ENCODE measurements at places on chromosomes 5 and 9.

GRCh38 chr9:124906966-124907365 lies 33.9 kb downstream of the GOLGA1 start:
- DNase-seq, result no peak

DNA sequence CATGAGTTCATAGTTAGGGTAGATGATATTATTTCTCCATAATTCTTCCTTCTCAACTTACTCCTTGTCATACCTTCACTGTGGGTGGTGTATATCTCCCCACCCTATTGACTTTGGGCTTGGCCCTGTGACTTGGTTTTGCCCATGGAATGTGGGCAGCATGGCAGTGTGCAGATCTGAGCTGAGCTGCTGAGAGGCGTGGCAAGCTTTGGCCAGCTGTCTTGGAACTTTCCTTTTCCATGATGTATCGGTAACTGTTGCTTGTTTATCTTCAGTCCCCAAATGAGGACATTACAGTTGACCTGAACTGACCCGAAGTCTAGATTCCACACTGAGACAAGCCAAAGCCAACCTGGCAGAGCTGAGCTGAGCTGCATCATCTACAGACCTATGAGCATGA lies 70.4 kb downstream of the RALGPS1 start:
- no peak for DNase-seq

DNA sequence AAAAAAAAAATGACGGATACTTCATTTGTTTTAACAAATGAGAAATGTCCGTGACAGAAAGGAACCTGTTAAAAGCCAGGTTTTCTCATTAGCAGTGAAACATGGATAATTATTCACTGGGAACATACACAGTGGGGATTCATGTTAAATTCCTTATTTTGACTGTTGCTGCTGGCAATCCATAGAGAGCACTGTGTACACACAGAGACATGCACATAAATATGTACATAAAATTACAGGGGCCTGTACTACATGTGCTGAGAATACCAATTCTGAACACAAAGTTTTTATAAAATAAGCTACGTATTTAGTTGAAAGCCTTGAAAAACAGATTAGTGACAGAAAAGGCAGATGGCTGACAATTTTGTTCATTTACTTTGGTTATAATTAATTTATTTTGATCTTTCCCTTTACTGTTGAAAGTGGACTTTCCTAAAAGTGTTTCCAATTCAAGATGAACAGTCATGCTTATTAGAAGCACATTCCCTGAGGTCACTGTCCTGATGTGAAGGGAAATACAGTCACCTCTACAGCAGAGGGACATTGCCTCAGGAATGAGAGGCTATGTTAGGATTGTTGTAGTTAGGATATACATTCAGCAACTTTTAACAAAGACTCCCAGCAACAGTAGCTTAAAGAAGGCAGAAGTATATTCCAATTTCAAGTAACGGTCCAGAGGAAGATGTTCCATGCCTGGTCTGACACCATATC lies 166.7 kb downstream of the SAXO1 start:
- DNase-seq, result no peak

GRCh38 chr5:124869426-124870033 lies 123.1 kb upstream of the ZNF608 start:
- DNase-seq, result no peak

GRCh38 chr9:534886-535285 lies 306.6 kb upstream of the DMRT1 start:
- no peak for DNase-seq

DNA sequence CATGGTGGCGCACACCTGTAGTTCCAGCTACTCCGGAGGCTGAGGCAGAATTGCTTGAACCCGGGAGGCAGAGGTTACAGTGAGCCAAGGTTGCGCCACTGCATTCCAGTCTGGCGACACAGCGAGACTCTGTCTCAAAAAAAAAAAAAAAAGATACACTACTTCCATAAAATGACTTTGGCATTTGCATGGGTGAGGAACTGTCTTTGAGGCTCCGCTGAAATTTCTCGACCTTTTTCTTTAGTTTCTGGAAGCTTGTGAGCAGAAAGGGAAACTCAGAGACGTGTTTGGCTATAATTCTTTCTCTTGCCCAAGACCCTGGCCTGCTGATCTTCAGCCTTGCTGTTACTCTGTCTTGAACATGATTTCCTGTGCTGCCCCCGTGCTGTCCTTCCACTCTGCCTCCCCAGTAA lies 37.3 kb downstream of the SPIN1 start:
- no peak for DNase-seq

GRCh38 chr5:138736293-138736692 lies 16.9 kb upstream of the CTNNA1 start:
- DNase-seq, result no peak

DNA sequence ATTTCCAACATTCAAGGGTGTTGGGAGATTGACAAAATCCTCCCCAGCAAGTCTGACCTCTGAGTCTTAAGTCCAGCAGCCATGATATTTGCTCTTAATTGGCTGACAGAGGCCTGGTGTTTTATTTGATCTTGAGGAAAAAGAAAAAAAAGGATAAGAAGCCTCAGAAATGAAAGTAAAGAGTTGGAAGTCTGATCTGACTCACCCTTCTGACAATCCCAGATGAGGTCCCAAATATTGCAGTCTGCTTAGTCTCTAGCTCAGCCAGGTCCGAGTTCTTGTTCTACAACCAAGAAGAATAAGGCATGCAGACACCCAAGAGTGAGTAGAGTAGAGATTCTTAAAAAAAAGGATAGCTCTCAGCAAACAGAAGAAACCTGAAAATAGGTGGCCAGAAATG lies 632.5 kb upstream of the ST8SIA4 start:
- DNase-seq, result no peak

GRCh38 chr5:127936439-127936972 lies 147.1 kb upstream of the SLC12A2 start:
- no peak for DNase-seq

DNA sequence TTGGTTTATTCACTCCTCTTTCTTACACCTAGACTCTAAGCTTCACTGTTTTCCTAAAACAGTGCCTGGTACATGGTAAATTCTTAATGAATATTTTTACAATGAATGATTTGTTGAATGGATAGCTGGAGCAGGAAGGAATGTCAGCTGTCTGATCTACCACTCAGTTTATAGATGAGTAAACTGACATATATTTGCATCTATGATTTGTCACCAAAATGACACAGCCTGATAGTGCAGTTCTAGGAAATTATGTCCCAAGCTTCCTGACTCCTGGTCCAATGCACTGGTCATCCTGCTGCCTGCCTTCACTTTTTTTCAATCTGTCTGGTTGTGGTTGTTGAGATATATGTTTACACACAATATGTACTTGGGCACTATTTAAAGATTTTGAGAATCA lies 651.7 kb upstream of the WWC1 start:
- no peak for DNase-seq

DNA sequence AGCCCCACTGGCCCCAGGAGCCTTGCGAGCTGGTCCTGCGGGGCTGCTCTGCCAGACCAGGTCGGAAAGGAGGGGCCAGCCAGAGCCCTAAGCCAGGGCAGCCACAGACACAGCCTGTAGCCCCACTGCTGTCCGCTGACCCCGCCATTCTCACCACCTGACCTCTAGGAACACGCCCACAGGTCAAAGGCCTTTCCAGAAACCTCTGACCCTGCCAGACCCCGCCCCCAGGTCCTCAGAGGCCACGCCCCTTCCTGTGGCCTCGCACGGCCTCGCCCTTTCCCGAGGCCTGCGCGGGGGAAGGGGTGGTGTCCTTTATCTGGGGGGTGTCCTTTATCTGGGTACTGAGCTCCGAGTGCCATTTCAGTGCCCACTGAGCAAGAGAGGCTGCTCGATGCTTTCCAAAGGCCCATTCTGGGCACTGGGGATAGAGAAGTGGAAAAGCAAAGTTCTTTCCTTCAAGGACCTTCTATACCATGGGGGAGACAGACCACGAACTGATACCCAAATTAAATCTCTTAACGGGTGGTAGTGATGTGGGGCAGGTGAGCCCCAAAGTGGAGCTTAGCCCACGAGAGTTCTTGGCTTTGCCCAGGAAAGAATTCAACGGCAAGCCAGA lies 46.5 kb downstream of the P4HA2 start:
- no peak for DNase-seq

DNA sequence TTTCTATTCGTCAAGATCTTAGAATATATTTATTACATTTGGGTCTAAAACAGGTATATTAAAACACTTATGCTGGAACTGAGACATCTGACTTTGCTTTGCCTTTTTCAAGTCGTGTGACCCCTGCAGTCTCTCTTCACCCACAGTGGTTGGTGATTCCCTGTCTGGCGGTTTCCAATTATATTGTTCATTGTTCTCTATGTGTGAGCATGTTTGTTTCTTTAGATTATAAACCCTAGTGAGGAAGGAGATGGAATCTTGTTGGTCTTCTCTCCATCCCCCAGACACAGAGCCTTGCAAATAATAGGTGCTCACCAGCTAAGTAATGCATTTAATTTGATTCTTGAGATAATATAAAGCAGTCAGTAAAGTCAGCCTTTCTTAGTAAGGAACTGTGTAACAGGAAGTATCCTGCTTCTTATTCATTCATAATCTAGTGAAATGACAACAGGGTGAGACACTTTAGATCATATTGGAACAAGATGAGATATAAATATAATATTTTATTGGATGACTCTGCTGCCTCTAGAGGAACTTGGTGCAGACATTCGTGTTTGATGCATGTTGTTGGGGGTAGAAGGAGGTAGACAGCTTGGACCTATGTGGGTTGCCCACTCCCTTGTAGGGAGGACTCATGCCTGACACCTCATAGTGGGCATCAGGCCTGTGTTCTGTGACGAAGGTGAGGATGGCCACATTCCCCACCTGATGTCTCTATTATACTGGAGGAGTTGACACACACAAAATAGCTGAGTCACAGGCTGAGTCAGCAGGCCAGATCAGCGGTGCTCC lies 88.1 kb downstream of the FGF1 start:
- DNase-seq, result peak; percentile 19

GRCh38 chr5:118791926-118792734 lies 196.2 kb downstream of the DTWD2 start:
- peak; percentile 42 for DNase-seq

GRCh38 chr9:79592726-79593493 lies 21.1 kb downstream of the TLE4 start:
- no peak for DNase-seq

GRCh38 chr9:98973171-98973570 lies 29.5 kb downstream of the COL15A1 start:
- DNase-seq, result no peak

GRCh38 chr5:151295138-151295537 lies 8.4 kb downstream of the SLC36A3 start:
- DNase-seq, result no peak

- no peak for DNase-seq
These were observed 5.0 kb downstream of the GBGT1 start for GRCh38 chr9:133158695-133159094.

DNA sequence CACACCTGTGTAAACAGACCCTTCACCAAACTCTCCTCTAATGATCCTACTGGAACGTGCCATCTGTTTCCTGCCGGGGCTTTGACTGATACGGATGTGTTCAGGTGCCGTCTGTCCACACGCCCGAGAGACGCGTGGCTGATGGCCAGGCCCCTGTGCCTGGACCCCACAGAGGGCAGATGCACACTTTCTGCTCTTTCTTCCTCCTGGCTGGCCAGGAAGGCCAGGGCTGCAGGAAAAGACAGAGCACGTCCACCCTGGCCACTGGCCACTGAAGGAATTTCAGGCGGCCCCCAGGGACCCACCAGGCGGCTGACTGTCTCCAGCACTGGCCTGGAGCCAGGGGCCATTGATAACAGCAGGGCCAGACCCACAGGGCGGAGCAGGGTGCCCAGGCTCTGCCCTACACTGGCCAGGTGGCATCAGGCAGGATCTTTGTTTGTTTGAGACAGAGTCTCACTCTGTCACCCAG lies 3.6 kb upstream of the ENG start:
- no peak for DNase-seq

- DNase-seq, result no peak
These were observed 245.8 kb upstream of the PCSK5 start for GRCh38 chr9:75644649-75645048.

- DNase-seq, result no peak
These were observed 68.5 kb downstream of the SLC24A2 start for GRCh38 chr9:19720377-19720776.

Measured in AG09319 (cell line).